M059J (cell line): ENCODE measurements at places on chromosomes 7 and 10.

DNA sequence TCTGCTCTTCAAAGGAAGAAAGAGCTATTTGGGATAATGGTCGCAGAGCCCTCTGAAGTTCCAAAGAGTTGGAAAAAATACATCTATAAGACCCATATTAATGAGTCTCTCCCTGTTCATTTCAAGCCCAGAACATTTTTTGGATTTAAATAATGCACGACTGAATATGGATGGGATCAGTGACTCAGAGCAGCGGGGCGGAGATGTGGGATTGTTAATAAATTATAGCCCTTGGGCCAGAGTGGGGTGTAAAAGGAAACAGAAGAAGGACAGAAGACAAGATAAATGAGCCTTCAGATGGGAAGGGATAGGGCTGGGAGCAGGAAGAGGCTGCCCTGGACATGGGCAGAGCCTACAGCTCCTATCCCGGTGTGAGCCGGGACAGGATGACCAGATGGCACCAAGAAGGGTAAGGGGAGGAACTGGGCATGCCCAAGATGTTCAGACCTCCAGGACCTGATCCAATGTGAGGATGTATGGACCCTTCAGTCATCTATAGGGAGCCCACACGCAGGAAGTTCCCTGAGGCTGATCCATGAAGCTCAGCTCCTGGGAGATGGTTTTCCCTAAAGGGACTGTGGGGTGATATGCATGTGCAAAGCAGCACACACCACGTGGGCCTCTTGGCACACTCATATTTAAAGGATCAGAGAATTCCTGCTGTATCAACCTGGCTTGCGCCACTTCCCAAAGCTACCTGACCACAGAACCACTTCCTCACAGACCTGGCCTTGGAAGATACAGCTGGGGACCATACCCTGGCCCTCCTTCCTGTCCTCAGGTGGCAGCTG, 96.1 kb upstream of the PLXNA4 start:
- no peak for DNase-seq

GRCh38 chr10:44650691-44651661, 260.2 kb upstream of the TMEM72 start:
- DNase-seq = peak; percentile 38

GRCh38 chr7:51160990-51161615, 155.5 kb downstream of the COBL start:
- peak; percentile 55 for DNase-seq

GRCh38 chr10:130022511-130023299, 58.6 kb upstream of the EBF3 start:
- peak; percentile 91 for DNase-seq

GRCh38 chr7:113026941-113027340, 59.7 kb downstream of the GPR85 start:
- peak; percentile 51 for DNase-seq

GRCh38 chr10:106872176-106872575, 292.3 kb downstream of the SORCS1 start:
- no peak for DNase-seq
